Cortex of kidney (tissue), 1 donor: ENCODE measurements at places on chromosomes 13 and 19.

- no peak for DNase-seq
These were observed 201.2 kb downstream of the GGACT start for GRCh38 chr13:100387416-100387815.

- DNase-seq = no peak
These were observed 473 bp upstream of the SCN1B start for GRCh38 chr19:35029737-35030256.

- DNase-seq = no peak
These were observed 1672.6 kb upstream of the PCDH20 start for GRCh38 chr13:63088226-63088625.

DNA sequence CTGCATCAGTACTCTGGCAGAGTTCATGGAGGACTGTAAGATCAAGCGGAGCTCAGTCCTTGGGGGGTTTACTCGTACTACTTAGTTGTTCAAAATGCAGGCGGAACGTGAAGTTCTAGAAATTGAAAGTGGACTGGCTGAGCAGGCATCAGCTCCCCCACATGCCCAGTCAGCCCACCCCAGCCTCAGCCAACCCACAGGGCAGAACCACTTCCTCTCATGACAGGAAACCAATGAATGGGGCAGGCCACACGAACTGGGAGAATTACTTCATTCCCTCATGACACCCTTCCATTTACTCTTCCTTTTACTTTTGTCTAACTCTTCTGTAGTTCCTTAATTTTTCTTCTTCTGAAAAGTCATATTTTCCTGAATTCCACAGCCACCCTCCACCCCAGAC, 71.9 kb downstream of the FLT1 start:
- no peak for DNase-seq

DNA sequence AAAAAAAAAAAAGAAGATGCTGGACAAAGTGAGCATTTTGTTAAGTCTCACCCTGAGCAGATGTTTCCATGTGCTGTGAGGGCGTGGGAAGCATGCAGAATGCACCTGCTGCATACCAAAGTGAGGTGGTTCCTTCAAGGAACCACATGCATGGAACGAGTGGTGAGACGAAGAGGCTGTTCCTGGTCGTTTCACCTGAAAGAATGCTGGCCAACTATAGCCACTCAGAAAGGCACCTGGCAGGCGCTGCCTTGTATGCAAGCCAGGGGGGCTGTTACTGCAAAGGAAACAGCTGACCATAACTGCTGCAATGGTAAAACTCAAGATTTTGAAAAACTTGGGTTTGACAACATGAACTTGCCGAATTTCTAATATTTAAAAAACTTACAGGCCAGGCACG, 14.7 kb downstream of the MIER2 start:
- DNase-seq = no peak

DNA sequence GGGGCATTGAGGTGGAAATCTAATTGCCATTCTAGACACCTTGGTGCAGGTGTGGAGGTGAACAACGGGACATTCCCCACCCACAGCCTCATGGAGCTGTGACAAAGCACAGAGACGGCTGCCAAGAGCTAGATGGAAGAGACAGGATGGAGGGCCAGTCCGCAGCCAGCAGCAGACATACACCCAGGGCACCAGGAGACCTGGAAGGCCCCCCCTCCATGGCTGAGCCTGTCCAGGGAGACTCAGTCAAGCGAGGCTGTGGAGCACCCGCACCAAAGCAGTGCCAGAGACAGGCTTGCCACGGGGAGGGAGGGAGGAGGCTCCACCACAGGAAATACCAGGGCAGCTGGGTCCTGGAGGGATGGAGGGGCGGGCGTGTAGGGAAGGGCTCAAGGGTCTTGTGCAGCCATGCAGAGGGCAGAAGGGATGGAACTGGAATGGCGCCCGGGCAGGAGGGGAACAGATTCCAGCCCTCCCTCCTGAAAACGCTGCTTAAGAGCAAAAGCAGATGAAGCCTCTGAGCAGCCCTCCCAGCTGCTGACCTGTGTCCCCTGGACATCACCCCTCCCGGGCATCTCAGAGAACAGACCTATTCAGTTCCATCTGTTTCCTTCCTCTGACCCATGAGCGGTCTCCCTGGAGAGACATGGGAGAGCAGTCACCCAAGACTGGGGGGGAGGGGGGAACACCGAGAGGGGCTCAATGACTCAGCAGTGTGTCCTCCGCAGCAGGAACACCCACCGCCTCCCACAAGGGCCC, 14.4 kb downstream of the EPS15L1 start:
- DNase-seq = no peak

- no peak for DNase-seq
These were observed 7.9 kb downstream of the ZIC2 start for GRCh38 chr13:99989276-99990125.

GRCh38 chr19:39937094-39937720, 2.8 kb upstream of the FCGBP start:
- no peak for DNase-seq

GRCh38 chr13:19362946-19363510, 181.4 kb upstream of the TUBA3C start:
- DNase-seq = no peak

DNA sequence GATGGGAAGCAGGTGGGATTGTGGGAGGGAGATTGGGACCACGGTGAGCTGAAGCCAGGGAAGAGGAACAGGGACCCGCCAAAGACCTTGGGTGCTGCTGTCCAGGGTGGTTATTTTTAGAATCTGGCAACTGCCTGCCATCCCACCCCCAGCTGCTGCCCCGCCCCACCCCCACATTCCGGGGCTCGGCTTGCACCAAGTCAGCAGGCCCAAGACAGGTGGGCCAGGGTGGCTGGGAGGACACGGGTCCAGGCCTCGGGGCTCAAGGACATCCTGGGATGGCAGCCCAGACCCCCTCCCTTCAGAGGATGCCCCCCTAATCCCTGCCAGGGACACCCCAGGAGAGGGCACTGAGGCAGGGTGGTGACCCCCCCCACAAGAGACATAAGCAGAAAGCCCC, 827 bp downstream of the CKM start:
- no peak for DNase-seq

GRCh38 chr13:29532821-29533220, 62.7 kb downstream of the SLC7A1 start:
- no peak for DNase-seq

DNA sequence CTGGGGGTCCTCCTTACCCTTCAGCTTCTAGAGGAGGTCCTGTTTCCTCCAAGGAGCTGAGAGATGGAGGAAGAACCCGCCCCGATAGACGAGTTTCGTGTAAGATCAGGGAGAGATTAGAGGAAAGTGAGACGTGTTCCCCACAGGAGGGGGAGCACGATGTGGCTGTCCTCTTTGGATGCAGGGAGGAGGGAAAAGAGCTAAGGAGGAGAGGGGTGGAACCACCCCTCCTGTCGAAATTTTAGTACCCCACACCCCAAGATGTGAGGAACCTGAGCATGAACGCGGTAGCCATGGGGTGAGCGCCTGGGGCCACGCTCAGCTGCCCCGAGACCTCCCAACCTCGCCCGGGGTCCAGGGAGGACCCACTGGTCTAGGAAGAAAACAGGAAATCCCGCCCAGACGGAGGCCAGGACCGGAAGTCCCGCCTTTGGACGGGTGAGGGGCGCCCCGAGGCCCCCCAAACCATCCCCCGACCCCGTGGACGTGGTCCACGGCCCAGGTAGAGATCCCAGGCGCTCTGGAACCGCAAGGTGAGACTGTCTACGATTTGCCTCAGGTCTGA, 1.2 kb downstream of the AKT1S1 start:
- no peak for DNase-seq

GRCh38 chr13:98333486-98333885, 156.4 kb upstream of the RNF113B start:
- DNase-seq = no peak

DNA sequence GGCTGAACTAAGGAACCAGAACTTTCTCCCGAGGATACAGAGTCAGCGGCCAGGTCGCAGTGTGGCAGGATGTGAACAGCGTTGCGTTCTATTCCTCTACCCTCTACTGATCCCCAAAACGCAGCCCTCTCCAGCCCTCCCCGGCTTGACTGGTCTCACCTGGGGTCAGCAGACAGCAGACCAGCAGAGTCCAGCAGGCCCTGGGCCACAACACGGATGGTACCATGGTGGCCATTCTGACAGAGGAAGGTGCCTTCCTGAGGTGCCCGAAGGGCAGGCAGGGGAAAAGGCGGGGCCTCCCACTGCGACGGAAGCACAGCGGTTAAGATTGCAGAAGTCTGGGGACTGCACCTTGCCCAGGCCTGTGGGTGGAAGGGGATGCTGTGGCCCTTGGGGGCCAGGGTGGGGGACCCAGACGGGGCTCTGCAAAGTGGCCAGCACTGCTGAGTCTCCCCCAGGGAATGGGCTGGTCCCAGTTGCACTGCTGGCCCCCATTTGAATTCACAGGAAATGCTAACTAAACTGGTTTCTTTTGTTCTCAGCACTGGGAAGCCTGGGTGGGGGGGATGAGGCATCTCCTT, at the start of gene ICAM3:
Gene ICAM3, minus strand, starts transcription at position 245 of the 581 bp plus-strand sequence. Its CDS starts 10 bp downstream, at position 235.
- no peak for DNase-seq

DNA sequence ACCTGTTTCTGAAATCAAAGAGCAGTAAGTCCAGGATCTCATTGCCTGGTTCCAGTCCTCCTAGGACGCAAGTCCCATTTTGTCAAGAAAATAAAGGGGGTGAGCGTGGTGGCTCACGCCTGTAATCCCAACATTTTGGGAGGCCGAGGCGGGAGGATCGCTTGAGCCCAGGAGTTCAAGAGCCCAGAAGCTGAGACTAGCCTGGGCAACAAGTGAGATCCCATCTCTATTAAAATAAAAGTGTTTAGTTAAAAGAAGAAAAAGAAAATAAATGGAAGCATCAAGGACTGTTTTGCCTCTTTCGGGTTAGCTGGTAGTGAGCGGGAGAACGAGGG, 344 bp upstream of the HAUS5 start:
- DNase-seq = no peak

GRCh38 chr19:1470055-1470304, 9.0 kb downstream of the C19orf25 start:
- DNase-seq = no peak

- no peak for DNase-seq
These were observed 3.7 kb upstream of the TUBA3C start for GRCh38 chr13:19185086-19185864.

DNA sequence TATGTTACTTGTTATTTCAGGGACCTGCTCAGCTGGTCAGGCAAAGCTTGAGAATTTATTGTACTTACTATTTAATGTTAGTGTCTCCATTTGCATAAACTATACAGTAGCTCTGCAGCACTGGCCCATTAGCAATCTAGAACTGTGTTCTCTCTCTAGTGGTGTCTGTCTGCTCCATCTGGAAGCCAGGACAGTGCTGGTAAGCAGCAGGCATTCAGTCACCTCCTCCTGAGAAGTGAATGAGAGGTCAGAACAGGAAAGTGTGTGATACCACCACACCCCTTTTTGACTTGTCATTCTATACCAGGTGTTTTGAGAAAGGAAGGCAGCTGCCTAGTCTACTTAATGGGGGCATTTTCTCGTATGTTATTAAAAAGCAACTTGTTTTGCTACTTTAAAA, 3.9 kb downstream of the COG3 start:
- DNase-seq = no peak

GRCh38 chr13:25827831-25828465, 223.9 kb downstream of the SHISA2 start:
- DNase-seq = no peak

DNA sequence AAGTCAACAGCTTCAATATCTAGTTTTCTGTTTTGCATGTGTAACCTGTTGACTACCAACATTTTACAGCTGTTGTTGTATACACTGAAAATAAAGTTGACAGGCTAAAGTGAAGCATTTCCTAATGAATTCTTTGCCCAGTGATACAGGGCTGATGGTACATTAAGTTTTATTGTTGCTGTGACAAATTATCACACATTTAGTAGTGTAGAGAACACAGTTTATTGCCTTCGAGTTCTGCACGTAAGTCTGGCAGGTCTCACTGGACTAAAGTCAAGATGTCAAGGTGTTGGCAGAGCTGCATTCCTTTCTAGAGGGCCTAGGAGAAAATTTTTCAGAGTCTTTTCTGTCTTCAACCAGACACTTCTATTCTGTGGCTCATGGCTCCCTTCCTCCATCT, 184.2 kb downstream of the SLITRK6 start:
- DNase-seq = no peak

GRCh38 chr19:5136073-5136855, 167.4 kb downstream of the KDM4B start:
- DNase-seq = no peak

- no peak for DNase-seq
These were observed 2.8 kb downstream of the PTGER1 start for GRCh38 chr19:14472202-14472938.

- no peak for DNase-seq
These were observed 2.1 kb downstream of the ACTN4 start for GRCh38 chr19:38649305-38650171.

GRCh38 chr13:34512817-34513216, 429.3 kb upstream of the NBEA start:
- no peak for DNase-seq

DNA sequence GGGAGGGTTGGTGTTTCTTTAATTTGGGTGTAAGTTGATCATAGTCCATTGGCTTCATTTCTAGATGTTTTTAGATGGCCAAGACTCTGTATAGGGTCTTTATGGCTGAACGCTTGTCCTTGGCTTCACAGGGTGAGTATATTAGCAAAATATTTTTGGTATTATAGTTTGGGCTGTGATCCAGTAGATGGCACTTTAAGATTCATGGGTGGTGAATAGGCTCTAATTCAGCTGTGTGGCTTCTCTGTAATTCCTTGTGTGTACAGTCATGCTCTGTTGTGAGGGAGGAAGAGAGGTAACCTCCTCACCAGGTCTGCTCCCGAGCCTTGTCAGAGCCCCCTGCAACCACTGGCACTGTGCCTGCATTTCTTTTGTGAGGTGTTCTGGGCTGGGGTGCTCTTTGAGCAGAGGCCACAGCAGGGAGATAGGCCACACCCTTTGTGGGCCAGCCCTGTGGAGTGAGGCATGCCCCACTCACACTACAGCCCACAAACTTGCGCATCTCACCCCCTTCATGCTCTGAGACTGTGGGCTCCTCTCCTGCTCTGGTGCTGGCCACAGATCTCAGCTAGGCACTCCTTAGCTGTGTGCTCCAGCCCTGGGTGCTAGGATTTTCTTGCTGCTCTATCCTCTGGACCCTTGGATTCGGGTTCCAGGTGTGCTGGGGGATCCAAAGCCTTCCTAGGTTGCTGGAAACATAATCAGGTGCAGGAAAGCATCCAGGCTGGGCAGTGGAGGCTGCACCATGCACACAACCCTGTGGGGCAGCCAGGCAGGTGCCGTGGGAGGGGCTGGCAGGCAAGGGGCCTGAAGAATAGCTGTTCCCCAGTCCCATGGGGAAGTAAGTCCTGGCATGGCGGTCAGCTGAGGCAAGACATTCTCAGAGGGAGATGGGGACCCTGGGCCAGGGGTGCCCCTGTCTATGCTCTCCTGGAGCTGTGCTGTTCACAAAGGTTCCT, 193.9 kb downstream of the GPC5 start:
- no peak for DNase-seq

GRCh38 chr19:41843371-41843770, 1.1 kb downstream of the LYPD4 start:
- no peak for DNase-seq

- DNase-seq = no peak
These were observed 8.8 kb upstream of the KRTDAP start for GRCh38 chr19:35498984-35499527.

DNA sequence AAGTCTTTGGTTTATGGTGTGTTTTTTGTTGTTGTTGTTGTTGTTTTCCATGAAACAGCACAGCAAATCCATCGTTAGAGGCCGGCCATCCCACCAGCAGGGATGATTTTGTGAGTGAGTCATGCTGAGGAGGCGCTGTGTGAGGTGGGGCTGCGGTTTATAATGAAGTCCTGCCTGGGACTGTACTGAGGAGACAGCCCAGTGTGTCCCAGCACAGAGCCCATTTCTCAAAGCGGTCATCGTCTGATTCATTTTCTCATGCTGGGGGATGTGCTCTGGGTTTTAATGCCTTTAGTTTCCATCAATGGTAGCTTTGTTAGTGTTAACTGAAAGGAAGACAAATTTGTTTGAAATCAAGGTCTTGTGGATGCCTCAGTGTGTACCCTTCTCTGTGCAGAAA, 129.3 kb upstream of the SERP2 start:
- DNase-seq = no peak
